Posterior vena cava (tissue), 2 donors: ENCODE measurements at places on chromosomes 7 and 10. TPM values are rescaled to one million over a fixed set of nuclear protein-coding genes. Genes with fewer than 3 reads are reported as not detected.

DNA sequence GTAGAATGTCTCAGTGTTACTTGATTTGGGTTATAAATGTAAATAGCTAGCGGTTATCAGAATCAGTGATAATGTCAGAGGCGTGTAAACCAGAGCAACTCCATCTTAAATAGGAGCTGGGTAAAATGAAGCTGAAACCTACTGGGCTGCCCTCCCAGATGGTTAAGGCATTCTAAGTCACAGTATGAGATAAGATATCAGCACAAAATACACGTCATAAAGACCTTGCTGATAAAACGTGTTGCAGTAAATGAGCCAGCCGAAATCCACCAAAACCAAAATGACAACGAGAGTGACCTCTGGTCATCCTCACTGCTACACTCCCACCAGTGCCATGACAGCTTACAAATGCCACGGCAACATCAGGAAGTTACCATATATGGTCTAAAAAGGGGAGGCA, 172.3 kb downstream of the CHRM2 start:
- no peak for DNase-seq

Gene FAM221A
- total RNA-seq = 2.0 TPM

DNA sequence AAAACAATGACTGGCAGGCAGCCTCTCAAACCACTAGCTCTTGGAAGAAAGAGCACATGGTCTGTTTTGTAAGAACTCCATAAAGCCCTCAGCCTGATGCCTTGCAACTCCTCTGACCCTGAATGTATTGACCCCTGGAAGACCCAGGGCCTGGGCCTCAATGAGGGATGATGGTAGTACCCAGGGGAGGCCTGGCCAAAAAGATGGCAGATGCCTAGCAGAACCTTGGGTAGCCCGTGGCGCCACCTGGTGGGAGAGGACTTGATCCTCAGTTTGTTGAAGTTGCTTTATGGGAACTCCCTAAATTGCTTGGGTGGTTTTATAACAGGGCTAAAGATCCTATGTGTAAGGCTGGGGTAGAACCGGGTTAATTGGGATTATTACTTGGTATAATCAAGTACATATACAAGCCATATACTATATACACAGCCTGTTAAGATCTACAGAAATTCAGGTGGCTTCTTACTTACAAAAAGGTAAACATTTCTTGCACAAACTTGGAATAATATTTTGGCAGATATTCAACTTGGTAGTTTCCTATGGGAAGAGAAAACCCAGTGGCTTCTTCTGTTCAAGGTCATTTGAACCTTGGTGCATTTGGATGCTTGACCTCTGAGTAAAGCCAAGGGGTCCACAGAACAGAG, 95.8 kb upstream of the CACUL1 start:
- DNase-seq = peak; percentile 91

DNA sequence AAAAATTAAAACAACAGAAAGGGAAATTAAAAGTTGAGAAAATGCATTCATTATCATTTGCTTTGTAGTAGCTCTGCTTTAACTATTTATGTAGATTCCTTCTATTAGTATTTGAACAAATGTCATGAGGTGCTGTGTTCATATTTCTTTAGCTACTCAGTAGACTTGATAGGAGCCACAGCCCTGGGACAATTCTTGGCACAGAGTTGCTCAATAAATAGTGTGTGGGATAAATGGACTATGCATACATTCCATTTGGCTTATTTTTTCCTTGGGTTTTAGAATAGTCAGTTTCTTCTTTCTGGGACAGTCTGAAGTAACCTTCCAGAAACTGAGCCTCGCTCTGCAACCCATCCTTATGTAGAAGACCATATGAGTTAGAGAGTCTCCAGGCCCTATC, 13.4 kb downstream of the RPP30 start:
- DNase-seq = no peak

- no peak for DNase-seq
Observed at GRCh38 chr10:74032900-74033655, 35.2 kb downstream of the VCL start.

Gene TRIM50
- total RNA-seq = not detected

DNA sequence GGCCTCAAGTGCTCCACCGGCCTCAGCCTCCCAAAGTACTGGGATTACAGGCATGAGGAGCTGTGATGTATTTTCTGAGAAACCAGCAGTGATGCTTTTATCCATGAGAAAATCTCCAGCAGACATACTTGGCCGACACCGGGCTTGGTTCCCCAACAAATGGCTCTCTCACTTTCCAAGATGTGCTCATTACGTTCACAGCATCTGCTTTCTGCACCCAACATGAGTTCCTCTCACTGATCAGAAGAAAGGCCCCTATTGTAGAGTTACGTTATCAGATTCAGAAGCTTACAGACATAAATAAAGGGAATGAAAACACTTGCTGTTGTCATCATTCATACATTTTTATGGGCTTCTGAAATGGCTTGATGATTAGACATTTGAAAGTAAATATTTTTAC, 95.0 kb downstream of the CALD1 start:
- no peak for DNase-seq

Gene LIPJ
- total RNA-seq = 0.14 TPM

Gene FAM25A
- total RNA-seq = not detected

- no peak for DNase-seq
Observed at GRCh38 chr10:16789765-16790164, 27.5 kb downstream of the RSU1 start.

Gene NFE2L3
- 1.8 TPM for total RNA-seq
